Activated T-cell treated with anti-CD3 and anti-CD28 coated beads, Interleukin-2, amount 50 U/mL, for 1 hour (primary cell): ENCODE measurements at places on chromosomes 7 and 10.

DNA sequence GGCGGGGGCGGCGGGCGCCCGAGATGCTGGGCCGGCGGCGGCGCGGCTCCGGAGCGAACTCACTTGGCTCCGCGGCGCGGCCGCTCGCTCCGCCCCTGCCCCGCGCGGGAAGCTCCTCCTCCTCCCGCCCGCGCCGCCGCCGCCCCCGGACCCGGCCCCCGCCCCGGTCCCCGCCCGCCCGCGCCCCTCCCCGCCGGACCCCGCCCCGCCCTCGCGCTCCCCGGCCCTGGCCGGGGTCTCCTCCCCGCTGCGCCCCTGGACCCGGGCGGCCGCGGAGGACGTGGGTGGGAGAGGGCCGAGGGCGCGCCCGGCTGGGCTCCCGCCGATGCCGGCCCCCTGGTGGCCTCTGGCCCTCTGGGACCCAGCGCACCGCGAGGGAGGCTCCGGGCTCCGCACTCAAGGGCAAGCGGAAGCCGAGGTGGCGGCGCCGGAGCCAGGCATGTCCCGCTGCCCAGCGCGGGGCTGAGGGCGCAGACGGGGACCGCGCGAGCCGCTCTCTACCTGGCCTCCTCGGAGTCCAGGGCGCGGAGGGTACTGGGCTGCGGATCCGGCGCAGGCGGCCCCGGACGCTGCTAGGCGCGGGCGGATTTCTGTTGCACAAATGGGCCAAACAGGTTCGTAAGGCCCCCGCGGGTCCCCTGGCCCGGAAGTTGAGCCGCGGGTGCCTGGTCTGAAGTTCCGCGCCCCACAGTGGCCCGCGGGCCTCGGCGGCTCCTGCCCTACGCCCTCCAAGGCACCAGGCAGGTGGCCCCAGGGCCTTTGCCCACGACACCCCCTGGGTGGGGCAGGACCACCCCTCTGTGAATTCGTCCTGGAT is at the start of gene TCERG1L:
TSS of gene TCERG1L (minus strand) at position 61 of the 817 bp plus-strand sequence. CDS start 86 bp downstream, outside the sequence.
- no peak for DNase-seq

- no peak for DNase-seq
These were observed 84.7 kb downstream of the AUTS2 start for GRCh38 chr7:69683002-69683401.

DNA sequence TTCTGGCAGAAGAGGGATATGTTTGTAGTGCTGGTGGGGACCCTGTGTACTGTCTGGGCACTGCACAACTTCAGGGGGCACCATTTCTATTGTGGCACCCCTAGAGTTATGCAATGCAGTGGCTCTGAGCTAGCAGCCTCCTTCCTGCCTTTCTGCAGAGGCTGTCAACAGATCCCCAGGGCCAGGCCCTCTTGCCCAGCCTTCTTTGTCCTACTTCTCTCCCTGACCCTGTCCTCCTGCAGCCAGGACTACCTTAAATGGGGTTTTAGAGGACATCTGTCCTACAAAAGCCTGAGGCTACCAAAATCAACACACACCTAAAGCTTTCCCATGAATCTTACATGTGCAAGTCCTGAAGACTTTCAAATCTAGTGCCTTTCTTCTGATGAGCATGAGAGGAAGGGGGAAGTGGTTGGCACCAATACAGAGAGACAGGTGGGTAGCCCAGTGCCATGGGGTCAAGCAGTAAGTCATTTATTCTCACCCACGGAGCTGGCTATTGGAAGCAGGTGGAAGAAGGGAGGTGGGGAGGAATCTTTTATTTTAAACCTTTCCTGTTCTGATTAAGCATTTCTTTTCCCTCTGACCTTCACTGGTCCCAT is 2.4 kb downstream of the SPOCK2 start:
- no peak for DNase-seq

DNA sequence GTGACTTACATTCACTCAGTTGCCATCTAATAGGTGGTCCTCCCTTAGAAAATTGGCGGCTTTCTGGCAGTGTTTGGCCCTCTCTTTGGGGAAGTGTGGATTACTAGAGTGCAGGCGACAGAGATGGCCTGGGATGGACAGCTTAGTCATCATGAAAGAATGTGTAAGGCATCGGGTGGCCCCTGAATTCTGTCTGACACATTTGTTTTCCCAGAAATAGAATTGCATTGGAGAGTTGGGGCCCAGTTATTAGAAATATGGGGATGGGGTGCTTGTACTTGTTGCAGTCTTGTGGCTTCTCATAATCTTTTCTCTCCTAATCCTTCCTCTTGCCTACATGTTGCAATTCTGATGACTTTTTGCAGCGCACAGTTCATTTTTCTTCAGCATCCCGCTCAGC is 13.8 kb downstream of the TCF7L2 start:
- no peak for DNase-seq

- DNase-seq: no peak
These were observed 2.9 kb downstream of the PKD2L1 start for GRCh38 chr10:100327007-100327717.

DNA sequence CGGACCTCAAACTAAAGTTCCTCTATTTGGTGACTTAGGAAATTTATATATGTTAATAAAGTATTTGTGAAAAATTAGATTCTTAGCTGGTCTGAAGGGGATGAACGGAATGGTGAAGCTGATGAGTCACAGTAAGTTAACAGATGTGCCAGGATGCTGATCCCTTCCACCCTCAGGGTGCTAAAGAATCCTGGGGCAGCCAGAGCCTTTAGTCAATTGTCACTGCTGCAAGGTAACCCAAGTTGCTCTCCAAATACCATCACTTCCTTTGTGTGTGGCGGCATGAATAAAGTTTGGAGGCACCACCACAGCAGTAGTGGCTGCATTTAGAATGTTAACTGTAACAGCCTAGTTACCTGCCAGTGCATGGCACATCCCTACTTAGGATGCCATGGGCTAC is 222.6 kb upstream of the PPP1R3A start:
- DNase-seq: no peak

DNA sequence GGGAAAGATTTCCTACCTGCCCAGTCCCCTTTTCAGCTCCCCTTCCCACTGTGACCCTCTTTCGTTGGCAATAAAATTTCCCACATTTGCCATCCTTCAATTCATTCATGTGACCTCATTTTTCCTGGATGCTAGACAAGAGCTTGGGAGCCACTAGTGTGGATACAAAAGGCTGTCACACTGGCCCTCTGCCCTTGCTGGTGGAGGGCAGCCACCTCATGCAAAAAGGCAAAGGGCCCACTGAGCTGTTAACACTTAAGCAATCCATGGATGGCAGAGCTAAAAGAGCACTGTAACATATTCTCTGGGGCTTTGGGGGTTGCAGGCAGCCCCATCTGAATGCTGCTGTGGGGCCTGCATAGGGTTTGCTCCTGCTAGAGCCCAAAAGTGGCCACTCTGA is 315.1 kb downstream of the NEBL start:
- no peak for DNase-seq

DNA sequence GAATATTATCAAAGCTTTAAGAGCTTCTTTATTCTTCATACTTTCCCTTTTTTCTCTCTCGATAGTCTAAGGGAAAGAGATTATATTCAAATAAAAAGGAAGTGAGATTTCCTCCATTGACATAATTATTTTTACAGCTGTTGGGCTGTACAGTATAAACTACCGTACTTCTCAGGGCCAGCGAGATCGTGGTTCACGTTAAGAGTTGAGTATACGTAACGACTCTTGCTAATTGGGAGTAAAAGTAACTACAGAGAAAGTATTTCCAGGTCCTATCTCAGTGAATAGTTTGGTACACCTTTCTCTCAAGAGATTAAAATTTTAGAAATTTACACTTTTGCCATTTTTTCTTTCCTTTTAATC is 57.8 kb downstream of the INPP5F start:
- no peak for DNase-seq

GRCh38 chr10:71812913-71813590 is 38.0 kb downstream of the PSAP start:
- no peak for DNase-seq

GRCh38 chr10:58813573-58813972 is 300.9 kb downstream of the BICC1 start:
- no peak for DNase-seq

- DNase-seq: no peak
These were observed 64.4 kb upstream of the SFMBT2 start for GRCh38 chr10:7475046-7475911.

- peak; percentile 57 for DNase-seq
These were observed 34.3 kb downstream of the INPP5A start for GRCh38 chr10:132571650-132572544.
